MCF 10A (cell line): ENCODE measurements at places on chromosomes 5 and 9. TPM values are rescaled to one million over a fixed set of nuclear protein-coding genes. Genes with fewer than 3 reads are reported as not detected.
A peak's percentile ranks its signal among the peaks of the same experiment; 100 is the strongest.

DNA sequence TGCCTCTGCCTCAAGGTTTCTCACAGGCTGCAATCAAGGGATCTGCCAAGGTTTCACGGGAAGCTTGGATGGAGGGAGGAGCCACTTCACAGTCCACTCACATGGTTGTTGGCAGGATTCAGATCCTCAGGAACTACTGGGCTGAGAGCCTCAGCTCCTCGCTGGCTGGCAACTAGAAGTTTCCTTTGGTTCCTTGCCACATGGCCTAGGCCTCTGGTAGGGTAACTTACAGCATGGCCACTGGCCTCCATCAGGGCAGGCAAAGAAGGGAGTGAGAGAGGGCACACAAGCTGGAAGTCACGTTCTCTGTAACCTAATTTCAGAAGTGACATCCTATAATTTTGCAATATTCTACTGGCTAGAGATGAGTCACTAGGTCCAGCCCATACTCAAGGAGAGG, 32.2 kb downstream of the SPOCK1 start:
- DNase-seq, result peak; percentile 49

DNA sequence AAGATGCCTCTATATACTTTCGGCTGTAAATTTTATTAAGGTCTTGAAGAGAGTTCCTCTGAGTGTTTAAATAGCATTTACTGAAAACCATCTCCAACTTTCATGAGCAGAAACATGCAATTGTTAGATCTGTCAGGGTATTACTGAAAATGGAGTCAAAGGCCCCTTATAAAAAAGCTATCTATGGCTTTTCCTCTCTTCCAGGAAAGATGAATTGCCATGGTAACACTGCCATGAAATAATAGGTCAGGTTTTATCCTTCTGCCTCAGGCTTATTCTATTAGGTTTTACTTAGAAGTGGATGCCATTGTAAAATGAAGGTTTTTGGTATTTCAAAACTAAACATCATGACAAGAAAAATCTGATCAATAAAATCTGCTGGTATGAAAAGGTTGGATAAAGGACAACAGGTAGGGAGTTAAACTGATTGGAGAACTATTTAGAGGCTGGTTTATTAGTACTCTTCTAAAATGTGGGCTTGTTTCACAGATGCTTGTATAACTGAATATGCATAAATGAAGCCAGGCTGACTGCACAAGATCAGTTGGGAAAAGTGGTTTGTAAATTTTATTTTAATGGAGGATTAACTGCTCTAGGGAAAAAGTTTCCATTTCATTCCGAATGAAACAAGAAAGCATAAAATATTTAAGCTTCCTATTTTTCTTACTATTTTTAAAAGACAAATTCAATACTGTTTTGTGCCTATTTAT, 135.5 kb downstream of the RAB3C start:
- DNase-seq, result no peak

DNA sequence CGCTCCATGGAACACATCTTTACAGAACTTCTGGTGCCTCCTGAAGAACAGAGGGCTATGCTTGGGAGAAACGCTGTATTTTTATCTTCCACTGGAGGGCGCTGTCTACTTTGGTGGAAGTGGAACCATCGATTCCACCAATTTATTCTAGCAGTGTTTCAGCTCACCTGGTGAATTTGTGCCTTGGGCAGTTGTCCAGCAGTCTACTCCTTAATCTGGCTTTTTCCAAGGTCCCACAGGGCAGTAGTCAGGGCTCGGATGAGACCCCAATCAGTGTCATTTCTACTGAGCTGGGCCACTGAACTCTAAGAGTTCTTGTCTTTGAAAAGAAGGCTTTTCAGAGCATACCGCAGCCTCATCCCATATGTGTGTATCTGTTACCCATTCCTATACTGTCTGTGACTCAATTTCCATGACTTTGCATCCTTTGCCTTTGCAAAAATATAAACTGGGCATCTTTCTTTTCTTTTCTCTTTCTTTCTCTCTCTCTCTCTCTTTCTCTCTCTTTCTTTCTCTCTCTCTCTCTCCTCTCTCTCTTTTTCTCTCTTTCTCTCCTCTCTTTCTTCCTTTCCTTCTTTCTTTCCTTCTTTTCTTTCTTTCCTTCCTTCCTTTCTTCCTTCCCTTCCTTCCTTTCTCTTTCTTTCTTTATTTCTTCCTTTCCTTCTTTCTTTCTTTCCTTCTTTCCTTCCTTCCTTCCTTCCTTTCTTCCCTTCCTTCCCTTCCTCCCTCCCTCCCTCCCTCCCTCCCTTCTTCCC, 138.4 kb upstream of the ZNF618 start:
- peak; percentile 75 for DNase-seq

DNA sequence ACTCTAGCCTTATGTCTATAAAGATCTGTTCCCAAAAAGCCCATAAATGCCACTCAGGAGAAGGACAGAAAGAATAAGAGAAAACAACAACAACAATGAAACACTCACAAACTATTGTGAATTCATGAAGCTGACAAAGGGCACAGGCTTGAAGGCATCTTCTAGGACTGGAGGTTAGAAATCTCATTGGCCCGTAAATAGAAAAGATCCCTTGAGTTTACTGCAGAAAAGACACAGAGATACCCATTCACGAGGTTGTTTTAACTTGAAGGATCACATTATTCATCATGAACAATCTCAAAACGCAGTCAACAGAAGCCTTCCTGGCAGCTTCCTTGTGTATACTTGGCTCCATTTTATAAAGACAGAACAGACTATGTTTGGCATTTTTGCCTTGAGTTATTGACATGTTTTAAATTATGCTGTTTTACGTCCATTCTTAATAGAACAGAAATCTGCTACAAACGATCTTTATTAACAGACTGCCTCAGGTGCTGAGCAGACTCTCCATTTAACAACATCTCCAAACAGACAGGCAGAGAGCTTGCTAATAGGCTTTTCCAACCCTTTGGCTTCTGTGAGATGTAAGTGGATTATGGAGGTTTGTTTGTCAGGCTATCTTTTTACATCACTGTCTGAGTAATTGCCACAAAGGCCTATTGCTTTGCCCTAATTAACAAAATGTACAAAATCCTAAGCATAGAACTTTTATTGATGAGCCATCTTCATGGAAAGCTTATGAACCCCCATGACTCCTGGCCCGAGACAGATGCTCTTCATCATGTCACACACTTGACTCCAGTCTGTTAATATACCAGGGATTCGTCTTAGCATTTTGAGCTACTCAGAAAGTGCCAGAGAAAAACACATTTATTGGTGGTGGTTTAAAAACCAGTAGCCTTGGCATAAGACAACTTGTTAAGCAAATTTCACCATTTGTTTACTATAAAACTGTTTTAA, 735.3 kb upstream of the ZNF608 start:
- no peak for DNase-seq

The CTSV gene
- total RNA-seq, result 1.9 and 2.8 TPM in 2 replicates

DNA sequence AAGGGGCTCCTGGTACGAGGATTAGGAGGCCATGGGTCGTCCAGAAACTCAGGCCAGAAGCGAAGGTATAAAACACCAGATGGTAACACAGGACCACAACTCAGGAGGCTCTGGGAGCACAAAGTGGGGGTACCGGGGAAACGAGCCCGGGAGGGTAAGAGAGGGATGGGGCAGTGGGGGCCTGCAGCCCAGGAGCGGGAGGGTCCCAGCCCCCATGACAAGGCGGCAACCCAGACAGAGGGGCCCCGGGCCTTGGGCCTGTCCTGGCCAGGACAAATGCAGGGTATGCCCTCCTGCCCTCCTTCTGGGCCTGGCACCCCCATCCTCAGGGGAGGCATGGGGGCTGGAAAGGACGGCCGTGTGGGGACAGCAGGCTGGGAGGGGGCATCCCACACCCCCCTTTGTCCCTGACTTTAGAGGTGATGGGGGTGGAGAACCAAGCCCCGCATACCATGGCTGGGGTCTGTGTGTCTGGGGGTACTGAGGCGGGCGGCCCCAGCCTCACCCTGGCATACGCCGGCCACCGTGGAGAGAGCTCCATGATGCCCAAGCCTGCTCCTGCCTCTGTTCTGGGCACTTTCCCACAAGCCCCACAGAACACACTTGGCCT, 47.0 kb upstream of the EXOC3 start:
- no peak for DNase-seq

GRCh38 chr5:32017692-32018367, 156.3 kb downstream of the GOLPH3 start:
- peak; percentile 29 for DNase-seq

The GARIN3 gene
- total RNA-seq, result not detected in 2 replicates

- DNase-seq, result no peak
These were observed 69.4 kb downstream of the NUP214 start for GRCh38 chr9:131194762-131195161.

DNA sequence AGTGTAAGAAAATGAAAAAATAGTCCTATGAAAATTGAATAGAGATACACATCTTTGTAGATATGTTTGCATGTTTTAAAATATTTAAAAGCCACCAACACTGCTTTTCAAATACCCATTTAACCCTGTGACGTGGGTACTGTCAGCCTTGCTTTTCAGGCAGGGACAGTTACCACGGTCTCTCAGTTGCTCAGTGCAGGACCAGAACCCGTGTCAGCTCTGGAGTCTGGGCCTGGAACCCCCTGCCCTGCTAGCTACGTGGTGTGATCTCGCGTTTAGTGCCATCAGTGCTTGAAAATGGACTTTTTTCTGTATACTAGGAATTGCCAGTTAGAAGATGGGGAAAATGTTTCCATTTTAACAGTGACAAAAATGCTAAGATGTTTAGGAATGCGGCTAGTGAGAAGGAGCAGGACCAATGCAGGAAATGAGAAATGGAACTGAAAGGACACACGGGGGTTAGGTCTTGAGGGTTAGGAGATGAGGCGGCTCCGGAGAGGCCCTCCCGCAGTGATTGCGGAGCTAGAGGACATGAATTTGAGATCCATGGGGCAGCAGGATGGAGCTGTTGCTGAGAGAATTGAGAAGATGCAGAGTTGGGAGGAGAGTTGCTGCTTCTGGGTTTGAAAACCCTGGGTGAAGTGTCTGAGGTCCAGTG, 13.7 kb downstream of the RNU6ATAC start:
- no peak for DNase-seq

- no peak for DNase-seq
These were observed 3.5 kb downstream of the ELAVL2 start for GRCh38 chr9:23822261-23823169.

DNA sequence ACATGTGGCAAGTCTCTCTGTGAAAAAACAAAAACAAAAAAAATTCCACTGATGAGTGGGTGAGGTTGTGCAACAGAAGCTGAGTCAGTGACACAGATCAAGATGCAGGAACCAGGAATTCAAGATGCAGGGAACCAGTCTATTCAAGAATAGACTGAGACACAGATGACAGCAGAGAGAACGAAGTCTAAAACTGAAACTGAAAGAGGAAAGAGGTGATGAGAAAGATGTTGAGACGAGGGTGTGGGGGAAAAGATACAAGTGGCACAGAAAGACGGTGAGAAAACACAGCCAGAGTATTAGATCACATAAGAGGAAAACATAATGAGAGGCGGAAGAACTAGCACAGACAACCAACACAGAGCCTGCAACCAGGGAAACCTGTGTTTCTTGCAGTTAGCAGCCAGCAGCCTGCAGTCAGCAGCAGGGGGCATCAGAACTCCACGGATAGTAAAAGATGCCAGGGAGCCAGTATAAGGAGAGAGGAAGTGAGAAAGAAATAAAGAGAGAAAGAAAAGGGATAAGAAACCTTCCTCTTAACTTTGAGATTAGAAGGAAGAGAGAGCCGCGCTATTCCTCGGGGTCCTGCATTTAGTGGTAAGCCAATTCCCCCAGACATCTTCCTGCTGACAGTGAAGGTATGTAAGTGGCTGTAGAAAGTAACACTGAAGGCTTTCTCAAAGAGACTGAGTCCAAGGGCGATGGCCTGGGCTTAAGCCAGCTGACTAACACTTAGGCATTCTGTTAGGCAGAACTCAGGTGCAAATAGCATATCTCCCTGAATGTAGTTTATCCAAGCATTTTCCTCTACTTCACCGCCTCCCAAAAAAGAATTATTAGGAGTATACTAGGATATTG, 79.0 kb downstream of the TLR4 start:
- DNase-seq, result peak; percentile 82

DNA sequence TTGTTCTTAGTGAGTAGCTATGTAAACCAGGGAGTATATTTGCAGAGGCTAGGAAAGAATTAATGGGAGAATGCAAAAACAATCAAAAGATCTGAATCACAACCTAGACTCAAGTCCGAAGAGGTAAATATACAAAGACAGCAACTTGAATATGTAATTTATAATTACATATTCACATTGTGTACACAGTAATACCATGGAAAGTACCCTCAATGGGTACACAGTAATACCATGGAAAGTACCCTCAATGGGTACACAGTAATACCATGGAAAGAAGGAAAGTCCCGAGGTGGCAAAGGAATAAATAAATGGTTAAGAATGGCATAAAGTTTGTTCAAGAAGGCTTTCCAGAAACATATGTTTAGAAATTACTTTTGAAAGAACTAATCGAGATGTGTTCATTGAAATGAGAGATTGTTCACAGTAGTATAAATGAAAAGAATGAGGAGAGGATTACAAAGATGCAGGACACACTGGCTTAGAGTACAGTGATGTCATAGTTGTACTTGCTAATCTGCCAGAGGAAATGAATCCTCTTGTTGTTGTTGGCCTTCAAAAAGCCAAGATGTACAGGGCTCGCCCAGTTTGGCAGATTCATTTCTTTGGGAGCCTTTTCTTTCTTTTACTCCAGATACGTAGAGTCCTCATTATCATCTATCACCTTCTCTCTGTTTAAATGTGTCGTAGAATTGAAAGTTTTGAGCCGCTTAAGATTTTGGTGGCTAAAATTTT, 116.0 kb downstream of the UNC13B start:
- DNase-seq, result peak; percentile 76

- DNase-seq, result no peak
These were observed 20.8 kb upstream of the CKMT2 start for GRCh38 chr5:81212211-81212751.

GRCh38 chr5:117860550-117860949, 1127.8 kb downstream of the DTWD2 start:
- DNase-seq, result no peak

DNA sequence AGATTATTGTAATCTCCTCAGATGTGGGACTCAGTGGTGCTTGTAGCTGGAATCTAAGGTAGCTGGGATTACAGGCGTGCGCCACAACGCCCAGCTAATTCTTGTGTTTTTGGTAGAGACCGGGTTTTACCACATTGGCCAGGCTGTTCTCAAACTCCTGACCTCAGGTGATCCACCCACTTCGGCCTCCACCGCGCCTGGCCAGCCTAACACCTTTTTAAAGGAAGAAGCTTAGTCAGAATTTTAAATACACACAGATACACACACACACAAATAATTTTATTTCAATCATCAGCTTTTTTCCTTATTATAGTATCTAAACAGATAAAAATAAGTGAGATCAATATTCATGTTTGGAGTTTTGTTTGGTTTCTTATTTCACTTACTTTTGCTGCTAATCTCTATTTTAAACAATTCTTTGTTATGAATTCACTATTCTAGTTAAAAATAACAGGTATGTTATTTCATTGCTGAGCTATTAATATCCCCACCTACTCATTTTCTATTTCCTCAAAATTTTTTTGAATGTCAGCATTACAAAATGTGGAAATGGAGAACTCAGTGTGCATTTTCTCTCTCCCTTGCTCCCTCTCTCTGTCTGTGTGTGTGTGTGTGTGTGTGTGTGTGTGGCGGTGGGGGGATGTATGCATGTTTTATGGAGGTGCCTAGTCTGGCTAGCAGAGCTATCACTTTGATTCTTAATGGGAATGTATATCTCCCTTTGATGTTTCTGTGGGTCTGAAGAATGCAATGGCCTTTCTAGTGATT, 960.6 kb upstream of the DMAC1 start:
- no peak for DNase-seq
